ENCODE measurements at places on chromosomes 3 and 15. TPM values are rescaled to one million over a fixed set of nuclear protein-coding genes. Genes with fewer than 3 reads are reported as not detected.

DNA sequence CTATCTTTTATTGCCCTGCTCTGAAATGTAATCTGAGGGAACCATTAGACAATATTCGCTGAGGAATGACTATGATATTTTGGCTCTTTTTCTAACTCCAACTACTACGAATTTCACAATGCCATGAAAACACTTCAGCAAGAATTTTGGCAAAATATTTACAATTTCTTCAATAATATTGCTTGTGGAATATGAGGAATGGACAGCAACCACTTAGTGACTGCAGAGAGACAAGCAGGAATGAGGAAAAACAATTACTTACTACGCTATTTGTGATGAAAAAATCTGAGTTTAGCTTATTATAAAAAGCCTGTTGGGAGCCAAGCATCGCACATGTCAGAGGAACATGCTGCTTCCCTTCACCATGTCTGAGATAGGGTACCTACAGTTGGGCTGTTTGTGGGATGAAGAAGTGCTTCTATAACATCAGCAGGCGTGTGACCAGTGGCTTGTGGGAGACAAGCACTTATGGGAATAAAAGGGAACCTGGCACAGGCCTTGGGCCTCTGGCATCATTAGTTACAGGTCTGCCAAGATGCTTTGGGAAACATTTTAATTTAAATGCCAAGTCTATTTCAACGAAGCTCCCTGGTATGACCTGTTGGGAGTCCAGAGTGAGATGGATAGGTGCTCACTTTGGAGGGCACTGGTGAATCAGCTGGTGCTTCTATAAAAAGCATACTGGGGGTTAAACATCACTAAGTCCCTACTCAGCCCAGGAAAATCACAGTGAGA is 2.7 kb upstream of the PLCL2 start:
- H3K4me3 ChIP-seq: no peak overlapping the region
- no peaks in the 10 kb centered on the region for H3K27me3 ChIP-seq
- peak overlapping the region; percentile 96 for H3K27ac ChIP-seq
- no peak for DNase-seq
- no peaks in the 10 kb centered on the region for H3K36me3 ChIP-seq

- H3K4me3 ChIP-seq: no peak overlapping the region
- H3K4me1 ChIP-seq: no peaks in the 10 kb centered on the region
- H3K36me3 ChIP-seq: no peaks in the 10 kb centered on the region
- DNase-seq: no peak
These were observed 281.3 kb downstream of the DIPK2A start for GRCh38 chr3:144252896-144253295.

FAH gene
- total RNA-seq: 7.7 TPM

- no peak overlapping the region for H3K4me3 ChIP-seq
- H3K27me3 ChIP-seq: no peaks in the 10 kb centered on the region
- DNase-seq: no peak
- H3K36me3 ChIP-seq: no peaks in the 10 kb centered on the region
These were observed 446.2 kb upstream of the NR2F2 start for GRCh38 chr15:95884276-95884675.

DNA sequence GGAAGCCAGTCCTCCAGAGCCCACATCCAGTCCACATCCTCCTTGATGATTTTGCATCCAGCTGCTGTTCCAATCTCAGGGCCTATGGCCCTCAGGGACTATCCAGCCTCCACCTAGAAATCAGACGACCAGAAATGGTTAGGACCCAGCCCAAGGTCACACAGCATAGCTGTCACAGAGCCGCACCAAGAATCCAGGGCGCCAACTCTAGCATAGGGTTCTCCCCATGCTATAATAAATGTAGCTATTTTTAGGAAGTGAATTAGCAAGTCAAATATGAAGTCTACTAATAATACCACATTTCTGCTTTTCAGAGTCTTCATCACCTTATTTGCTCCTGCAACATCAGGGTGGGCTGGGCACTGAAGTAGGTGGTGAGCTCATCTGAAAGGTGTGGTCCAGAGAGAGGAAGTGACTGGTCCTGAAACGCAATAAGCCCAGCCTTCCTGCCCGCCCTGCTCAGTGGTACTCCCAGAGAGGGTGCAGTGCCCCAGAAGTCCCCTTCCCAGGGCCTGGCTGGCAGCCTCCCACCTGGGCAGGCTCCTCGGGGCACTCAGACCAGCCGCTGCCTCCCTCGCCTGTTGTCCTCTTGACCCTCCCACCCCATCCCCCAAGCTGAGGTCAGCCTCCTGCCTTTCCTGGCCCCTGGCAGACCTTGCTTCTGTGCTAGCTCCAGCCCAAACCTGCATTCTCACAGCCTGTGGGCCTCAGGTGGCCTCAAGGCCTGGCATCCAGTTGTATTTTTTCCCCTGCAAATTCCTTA is 17.6 kb upstream of the CYP11A1 start:
- H3K27ac ChIP-seq: peak overlapping the region; percentile 54
- peaks cover 12% of the 10 kb centered on the region for H3K4me1 ChIP-seq
- DNase-seq: no peak
- no peak overlapping the region for H3K4me3 ChIP-seq
- H3K36me3 ChIP-seq: no peaks in the 10 kb centered on the region

SOX14 gene
- total RNA-seq: not detected

EPHB1 gene
- 8.9 TPM for total RNA-seq

- no peaks in the 10 kb centered on the region for H3K27me3 ChIP-seq
- peaks cover 5% of the 10 kb centered on the region for H3K4me1 ChIP-seq
- H3K27ac ChIP-seq: no peak overlapping the region
- no peak for DNase-seq
- no peaks in the 10 kb centered on the region for H3K36me3 ChIP-seq
- no peak overlapping the region for H3K4me3 ChIP-seq
These were observed 58.4 kb downstream of the NR1D2 start for GRCh38 chr3:24003466-24003865.

CACNA2D2 gene
- 0.68 TPM for total RNA-seq

GRCh38 chr3:111087924-111088469 is 16.4 kb downstream of the NECTIN3 start:
- no peaks in the 10 kb centered on the region for H3K36me3 ChIP-seq
- no peak overlapping the region for H3K4me3 ChIP-seq
- no peak for DNase-seq

DNA sequence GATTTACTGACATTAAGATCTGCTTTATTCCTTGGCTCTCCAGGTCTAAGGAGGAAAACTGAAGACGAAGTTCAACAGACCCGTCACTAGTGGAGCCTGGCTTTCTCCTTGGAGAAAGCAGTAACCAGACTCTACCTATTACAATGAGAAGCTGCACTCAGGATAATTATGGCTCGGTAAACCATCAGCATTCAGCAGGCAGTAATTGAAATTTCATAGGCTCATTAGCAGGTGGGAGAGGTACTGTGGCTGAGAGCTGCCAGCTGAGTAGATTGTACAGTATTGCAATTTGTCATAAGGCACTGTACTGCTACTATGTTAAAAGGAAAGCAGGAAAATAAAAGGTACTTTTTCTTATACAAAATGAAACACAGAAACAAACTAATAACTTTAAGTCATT is 51.2 kb downstream of the CHAC1 start:
- peaks cover 23% of the 10 kb centered on the region for H3K4me1 ChIP-seq
- no peaks in the 10 kb centered on the region for H3K27me3 ChIP-seq
- no peak for DNase-seq

- no peak overlapping the region for H3K27ac ChIP-seq
- H3K4me3 ChIP-seq: no peak overlapping the region
- H3K4me1 ChIP-seq: no peaks in the 10 kb centered on the region
- no peak for DNase-seq
- H3K27me3 ChIP-seq: no peaks in the 10 kb centered on the region
- H3K36me3 ChIP-seq: no peaks in the 10 kb centered on the region
These were observed 14.0 kb upstream of the SPINK8 start for GRCh38 chr3:48347500-48347899.

- no peaks in the 10 kb centered on the region for H3K36me3 ChIP-seq
- no peak overlapping the region for H3K4me3 ChIP-seq
- H3K4me1 ChIP-seq: no peaks in the 10 kb centered on the region
- no peak for DNase-seq
- no peaks in the 10 kb centered on the region for H3K27me3 ChIP-seq
- H3K27ac ChIP-seq: no peak overlapping the region
These were observed 43.6 kb downstream of the DMXL2 start for GRCh38 chr15:51579012-51579411.

- H3K36me3 ChIP-seq: peaks cover 26% of the 10 kb centered on the region
- peak; percentile 82 for DNase-seq
- no peaks in the 10 kb centered on the region for H3K4me1 ChIP-seq
- H3K27me3 ChIP-seq: no peaks in the 10 kb centered on the region
- H3K27ac ChIP-seq: peak overlapping the region; percentile 32
These were observed 93.9 kb downstream of the PCCB start for GRCh38 chr3:136343873-136344555.

- no peak overlapping the region for H3K27ac ChIP-seq
- H3K36me3 ChIP-seq: no peaks in the 10 kb centered on the region
- H3K27me3 ChIP-seq: no peaks in the 10 kb centered on the region
- H3K4me3 ChIP-seq: no peak overlapping the region
These were observed 7.2 kb downstream of the HOMER2 start for GRCh38 chr15:82945326-82945725.

- H3K4me3 ChIP-seq: no peak overlapping the region
These were observed 504.2 kb upstream of the PROK2 start for GRCh38 chr3:72288955-72289691.

DNA sequence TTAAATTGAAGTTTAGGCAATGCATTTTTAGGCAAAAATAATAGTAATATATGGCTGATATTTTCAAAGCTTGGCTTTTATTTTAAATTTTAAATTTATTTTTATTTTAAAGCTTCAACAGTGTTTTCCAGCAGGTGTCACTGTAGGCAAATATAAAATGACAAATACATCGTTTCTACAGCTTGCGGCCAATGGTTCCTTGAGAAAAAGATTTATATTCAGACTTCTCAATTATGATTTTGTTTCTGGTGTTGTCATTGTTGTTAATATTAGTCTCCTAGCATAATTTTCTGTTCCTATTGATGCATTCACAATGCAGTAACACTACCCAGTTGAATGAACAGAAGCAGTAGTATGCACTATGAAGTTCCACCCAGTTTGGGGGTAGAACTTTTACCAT is 220.7 kb upstream of the DNAJC19 start:
- H3K27me3 ChIP-seq: no peaks in the 10 kb centered on the region
- H3K36me3 ChIP-seq: no peaks in the 10 kb centered on the region
- no peaks in the 10 kb centered on the region for H3K4me1 ChIP-seq

- no peaks in the 10 kb centered on the region for H3K27me3 ChIP-seq
- no peak for DNase-seq
- no peak overlapping the region for H3K4me3 ChIP-seq
- H3K4me1 ChIP-seq: no peaks in the 10 kb centered on the region
These were observed 26.3 kb upstream of the TMEM45A start for GRCh38 chr3:100465892-100466777.

- no peaks in the 10 kb centered on the region for H3K36me3 ChIP-seq
- no peaks in the 10 kb centered on the region for H3K27me3 ChIP-seq
- H3K4me3 ChIP-seq: no peak overlapping the region
- no peak for DNase-seq
- H3K4me1 ChIP-seq: peaks cover 20% of the 10 kb centered on the region
- H3K27ac ChIP-seq: peak overlapping the region; percentile 52
These were observed 16.7 kb downstream of the PDIA5 start for GRCh38 chr3:123083383-123084124.

TRPM1 gene
- total RNA-seq: not detected

SIDT1 gene
- 0.87 TPM for total RNA-seq

DNA sequence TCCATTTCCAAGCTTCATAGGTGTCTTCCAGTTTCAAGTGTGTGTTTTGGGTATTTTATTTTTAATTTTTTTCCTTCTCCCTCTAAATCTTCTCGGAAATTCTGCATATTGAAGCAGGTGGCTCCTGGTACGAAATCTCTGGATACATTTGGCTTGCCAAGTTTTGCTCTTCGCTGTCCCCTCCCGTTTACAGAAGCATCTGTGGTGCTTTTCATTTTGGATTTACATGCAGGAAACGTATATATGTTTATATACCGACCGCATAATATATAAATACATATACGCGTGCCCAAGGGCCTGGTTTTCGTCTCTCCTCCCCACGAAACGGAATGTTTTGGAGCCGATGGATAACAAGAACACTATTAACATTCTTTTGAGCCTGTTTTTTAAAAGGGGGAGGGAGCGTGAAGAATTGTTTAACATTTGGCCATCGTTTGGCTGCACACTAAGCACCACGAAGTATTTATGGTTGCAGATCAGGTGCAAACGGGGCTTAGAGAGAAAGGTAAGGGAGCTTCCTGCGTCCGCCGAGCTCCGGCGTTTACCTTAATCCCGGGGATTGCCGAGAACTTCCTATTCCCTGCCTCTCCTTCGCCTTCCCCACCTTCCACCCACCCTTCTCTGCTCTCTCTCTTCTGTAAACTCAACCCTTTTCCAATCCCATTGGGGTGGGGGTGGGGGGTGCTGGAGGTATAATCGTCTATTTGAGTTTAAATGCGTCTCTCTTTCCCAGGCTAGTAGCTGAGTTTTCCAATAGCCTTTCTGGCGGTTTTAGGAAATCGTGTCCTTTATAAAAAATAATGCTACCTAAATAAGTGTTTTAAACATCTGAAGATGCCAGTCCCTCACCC is 1.1 kb upstream of the NLGN1 start:
- H3K27me3 ChIP-seq: peaks cover 16% of the 10 kb centered on the region
- DNase-seq: no peak
- no peaks in the 10 kb centered on the region for H3K36me3 ChIP-seq
- peak overlapping the region; percentile 62 for H3K27ac ChIP-seq
- peaks cover 6% of the 10 kb centered on the region for H3K4me1 ChIP-seq

GRCh38 chr3:153866901-153867300 is 254.3 kb upstream of the ARHGEF26 start:
- no peak overlapping the region for H3K4me3 ChIP-seq
- H3K36me3 ChIP-seq: no peaks in the 10 kb centered on the region
- no peaks in the 10 kb centered on the region for H3K4me1 ChIP-seq
- no peaks in the 10 kb centered on the region for H3K27me3 ChIP-seq
- DNase-seq: no peak

DNA sequence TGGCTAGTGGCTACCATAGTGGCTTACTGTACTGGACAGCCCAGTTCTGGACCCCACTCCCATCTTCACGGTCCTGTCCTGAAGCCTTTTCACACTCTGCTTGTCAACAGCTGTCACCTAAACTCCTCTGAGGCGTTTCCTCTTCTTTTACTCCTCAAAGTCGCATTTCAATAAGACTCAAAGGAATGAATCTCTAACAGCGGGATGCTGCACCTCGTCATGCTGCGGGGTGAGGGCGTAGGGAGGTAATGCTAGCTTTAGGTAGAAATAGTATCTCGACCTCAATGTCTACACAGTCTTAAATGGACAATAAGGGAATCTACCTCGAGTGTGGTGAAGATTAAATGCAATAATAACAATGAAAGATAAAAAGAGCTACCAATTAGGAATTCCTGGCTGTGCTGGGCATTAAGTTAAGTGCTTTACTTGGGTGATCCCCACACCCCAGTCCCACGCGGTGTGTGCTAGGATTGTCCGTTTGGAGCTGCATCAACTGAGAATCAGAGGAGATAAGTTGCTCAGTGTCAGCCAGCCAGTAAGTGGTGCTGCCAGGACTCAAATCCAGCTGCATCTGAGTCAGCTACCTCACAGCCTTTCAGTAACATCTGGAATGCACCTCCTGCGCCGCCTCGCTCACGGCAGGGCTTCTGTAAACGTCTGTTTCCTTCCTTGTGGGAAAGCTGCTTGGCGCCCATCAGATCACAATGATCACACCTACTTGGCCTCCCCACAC is 14.0 kb downstream of the PLA2G4D start:
- H3K4me3 ChIP-seq: no peak overlapping the region
- DNase-seq: no peak
- no peak overlapping the region for H3K27ac ChIP-seq
- H3K4me1 ChIP-seq: peaks cover 6% of the 10 kb centered on the region
